AG04449 (cell line): ENCODE measurements at places on chromosomes 3 and 15.

DNA sequence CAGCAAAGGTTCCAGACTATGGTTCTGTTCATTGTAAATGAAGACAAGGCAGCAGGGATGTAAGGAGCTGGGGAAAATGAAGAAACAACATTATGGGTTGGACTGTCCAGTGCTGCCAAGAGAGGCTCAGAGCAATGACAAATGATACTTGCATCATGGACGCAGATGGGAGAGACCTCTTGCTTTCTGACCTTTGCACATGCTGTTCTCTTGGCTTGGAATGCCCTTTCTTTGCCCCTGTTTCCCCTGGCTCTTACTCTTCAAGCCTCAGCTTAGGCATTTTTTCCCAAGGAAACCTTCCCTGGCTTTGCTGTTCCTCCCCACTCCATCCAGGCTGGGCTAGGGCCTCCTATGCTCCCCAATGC, 59.9 kb upstream of the RAD18 start:
- DNase-seq = no peak

GRCh38 chr15:61879219-61879618, 181.0 kb downstream of the VPS13C start:
- DNase-seq = no peak

- no peak for DNase-seq
Observed at GRCh38 chr15:85752491-85752961, 42.2 kb downstream of the KLHL25 start.

GRCh38 chr3:124969963-124970722, 35.6 kb upstream of the MUC13 start:
- no peak for DNase-seq

- DNase-seq = no peak
Observed at GRCh38 chr3:152480282-152480953, 211.7 kb downstream of the MBNL1 start.
